ENCODE measurements at places on chromosomes 13 and 19.

DNA sequence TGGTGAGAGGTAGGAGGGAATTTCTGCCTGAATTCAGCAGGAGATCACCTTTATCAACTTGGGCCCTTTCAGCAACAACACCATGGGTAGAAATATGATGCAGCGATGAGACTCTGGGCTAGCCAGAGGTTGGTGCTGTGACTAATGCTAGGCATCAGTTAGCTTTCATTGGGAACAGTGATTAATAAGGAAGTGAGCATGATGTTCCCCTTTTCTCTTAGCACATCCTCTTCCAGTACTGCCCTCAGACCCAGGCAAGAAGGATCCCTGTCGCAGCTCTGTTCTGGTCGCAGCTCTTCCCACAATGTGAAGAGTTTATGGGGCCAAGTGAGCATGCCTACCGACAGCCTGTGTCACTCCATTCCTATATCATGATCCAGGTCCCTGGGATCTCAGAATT lies 100.5 kb downstream of the FLT1 start:
- DNase-seq, result no peak

- no peak for DNase-seq
Measured at GRCh38 chr13:64740493-64740892, 2489.6 kb downstream of the PCDH9 start.

GRCh38 chr13:31909864-31910551 lies 121.6 kb upstream of the FRY start:
- no peak for DNase-seq

GRCh38 chr13:21517576-21517975 lies 58.5 kb upstream of the ZDHHC20 start:
- DNase-seq, result no peak

DNA sequence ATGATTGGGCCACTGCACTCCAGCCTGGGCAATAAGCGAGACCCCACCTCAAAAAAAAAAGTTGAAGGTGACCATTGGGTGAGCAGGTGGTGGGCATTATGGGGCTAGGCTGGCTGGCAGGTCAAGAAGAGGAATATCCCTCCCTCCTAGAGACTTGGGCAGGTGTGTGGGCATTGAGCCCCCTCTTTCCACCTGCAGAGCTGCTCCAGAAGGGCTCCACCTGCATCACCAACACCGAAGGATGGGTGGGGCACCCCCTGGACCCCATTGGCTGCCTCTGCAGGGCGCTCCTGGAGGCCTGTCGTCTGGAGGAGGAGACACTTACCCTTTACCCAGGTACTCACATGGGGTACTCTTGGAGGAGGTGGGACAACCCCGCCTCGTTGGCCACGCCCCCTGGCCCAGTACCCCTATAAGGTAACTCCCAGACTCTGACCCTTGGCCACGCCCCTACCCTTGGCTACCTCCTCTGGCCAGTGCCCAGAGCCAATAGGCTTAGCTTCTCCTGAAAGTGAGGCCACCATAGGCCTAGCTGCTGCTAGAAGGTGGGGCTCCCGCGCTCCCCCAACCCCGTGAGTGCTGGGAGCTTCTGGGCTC lies 21.9 kb downstream of the ZSWIM4 start:
- DNase-seq, result peak; percentile 70

DNA sequence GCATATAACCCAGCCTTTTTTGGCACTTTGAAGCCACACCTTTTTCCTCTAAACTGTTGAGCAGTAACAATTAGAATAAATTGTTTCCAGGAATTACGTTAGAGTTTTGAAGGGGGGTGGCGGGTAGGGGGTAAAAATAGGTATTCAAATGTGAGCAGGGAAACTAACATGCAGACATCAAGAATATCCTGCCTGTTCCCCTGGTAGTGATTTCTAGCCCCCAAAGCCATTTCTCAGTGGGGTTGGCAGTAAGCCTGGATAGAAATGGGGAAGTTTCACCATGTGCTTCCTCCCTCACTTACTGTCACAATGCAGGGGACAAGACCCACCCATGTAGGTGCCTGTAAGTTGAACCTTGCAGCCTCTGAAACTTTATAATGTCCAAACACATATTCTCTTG lies 3.8 kb downstream of the DOCK9 start:
- no peak for DNase-seq

DNA sequence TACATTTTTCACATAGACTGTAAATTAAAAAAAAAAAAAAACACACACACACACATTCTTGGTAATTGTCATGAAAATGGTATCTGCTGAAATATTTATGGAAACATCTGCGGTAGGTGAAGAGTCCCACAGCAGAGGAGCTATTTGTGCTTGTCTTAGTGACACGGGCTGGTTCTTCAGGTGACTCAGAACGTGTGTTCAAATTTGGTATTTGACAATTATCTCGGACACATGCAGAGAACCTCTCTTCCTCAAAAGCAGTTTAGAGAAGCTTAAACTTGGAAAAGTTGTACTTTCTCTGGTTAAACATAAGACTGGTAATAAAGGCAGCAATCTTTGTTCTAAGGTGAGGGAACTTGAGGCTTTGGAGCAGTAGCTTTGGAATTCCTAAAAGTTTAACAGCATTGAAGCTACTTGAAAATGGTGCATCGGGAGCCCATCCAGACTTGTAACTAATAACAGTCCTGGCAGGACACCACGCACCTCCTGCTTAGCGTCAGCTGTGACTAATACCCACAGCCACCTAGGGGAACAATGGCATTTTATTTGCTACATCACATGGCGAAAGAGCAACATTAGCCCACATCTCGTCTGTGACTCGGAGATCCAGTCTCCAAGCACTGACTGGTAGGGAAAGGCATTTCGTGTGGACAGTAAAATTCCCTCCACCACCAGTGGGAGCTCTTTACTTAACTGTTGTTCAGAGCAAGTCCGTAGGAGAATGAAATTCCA lies 1505.1 kb upstream of the SLC10A2 start:
- no peak for DNase-seq

- DNase-seq, result no peak
Measured at GRCh38 chr13:110921695-110922094, 6.8 kb upstream of the ANKRD10 start.

- DNase-seq, result no peak
Measured at GRCh38 chr19:27966390-27966816, 1246.5 kb downstream of the UQCRFS1 start.

DNA sequence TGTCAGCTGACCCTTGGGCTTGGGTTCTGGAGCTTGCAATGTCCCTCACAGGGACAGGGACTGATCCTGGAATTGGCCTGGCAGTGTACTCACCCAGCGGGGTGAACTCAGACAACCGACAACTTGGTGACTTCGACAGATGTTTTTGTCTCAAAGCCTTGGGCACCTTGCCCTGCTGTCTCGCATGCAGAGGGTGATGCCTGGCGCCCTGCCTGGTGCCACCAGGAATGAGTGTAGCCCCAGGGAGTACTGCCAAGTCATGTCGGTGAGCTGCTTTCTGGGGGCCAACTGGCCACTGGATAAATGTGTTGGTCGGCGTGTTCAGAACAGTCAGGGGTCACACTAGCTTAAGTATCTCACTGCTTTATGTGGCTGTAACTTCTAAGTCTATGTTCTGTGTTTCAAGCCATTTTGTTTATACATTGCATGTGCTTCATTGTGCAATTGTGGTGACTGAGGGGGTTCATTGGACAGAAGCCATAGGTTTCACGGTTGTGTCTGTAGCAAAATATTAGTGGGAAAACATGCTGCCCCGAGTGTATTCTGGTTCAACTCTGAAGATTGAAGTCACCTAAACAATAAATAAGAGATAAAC lies 96.3 kb upstream of the TNFSF11 start:
- DNase-seq, result no peak

GRCh38 chr19:7540761-7541474 lies 5.4 kb downstream of the PNPLA6 start:
- DNase-seq, result peak; percentile 73

GRCh38 chr13:44951184-44951583 lies 38.1 kb downstream of the NUFIP1 start:
- no peak for DNase-seq

DNA sequence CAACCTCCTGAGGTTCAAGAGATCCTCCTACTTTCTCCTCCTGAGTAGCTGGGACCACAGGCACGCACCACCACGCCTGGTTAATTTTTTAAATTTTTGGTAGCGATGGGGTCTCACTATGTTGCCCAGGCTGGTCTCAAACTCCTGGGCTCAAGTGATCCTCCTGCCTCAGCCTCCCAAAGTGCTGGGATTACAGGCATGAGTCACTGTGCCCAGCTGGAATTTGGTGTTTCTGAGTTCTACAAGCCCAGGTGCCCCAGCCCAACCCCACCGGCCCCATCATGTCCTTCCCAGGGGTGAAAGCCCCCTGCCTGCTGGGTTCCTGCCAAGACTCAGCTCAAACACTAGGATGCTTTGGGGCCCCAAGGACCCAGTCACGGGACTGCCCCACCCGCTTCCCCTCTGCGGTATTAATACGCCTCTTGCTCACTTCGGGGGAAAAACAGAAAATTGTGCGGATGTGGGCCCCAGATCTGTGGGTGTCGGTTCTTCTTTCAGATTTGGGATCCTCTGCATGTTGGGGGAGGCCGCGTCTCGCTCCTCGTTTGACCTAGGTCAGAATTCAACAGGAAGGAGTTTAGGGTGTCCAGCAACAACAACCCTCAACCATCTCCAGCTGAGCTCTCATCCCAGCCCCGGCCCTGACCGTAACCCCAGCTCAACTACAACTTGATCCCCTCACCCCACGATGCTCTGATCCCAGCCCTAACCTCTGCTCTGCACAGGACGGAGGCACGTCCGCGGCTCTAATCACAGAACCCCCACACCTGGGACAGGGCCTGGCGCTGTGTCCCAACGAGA lies 3.7 kb upstream of the FCER2 start:
- no peak for DNase-seq

GRCh38 chr13:44207476-44207875 lies 166.1 kb upstream of the SERP2 start:
- no peak for DNase-seq

GRCh38 chr13:45950386-45951000 lies 98.9 kb upstream of the SIAH3 start:
- DNase-seq, result no peak

DNA sequence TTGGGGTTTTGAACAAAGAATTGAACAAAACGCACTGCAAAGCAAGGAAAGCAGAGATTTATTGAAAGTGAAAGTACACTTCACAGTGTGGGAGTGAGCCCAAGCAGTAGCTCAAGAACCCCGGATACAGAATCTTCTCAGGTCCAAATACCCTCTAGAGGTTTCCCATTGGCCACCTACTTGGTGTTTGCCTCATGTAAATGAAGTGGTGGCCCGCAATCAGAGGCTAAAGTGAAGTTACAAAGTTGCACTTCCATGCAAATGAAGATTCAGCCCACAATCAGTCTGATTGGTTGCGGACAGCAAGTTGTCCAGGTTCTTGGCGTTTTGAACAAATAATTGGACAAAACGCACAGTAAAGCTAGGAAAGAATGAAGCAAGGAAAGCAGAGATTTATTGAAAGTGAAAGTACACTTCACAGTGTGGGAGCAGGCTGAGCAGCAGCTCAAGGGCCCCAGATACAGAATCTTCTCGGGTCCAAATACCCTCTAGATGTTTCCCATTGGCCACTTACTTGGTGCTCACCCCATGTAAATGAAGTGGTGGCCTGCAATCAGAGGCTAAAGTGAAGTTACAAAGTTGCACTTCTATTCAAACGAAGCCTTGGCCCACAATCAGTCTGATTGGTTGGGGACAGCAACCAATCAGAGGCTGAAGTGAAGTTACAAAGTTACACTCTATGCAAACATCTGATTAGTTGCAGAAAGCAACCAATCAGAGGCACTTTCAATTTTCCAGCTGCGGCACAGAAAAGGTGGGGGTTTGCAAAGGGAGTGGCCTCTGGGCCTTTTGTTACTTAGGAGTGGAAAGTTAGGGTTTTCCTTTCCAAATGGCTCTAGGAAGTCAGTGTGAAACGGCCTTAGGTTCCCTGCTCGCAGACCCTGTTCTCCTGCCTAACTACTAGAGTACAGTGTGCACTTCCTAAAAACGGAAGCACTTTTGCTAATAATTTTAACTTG lies 4.8 kb upstream of the TM9SF2 start:
- DNase-seq, result no peak

- DNase-seq, result no peak
Measured at GRCh38 chr19:36449059-36449670, 30.7 kb upstream of the ZFP82 start.

DNA sequence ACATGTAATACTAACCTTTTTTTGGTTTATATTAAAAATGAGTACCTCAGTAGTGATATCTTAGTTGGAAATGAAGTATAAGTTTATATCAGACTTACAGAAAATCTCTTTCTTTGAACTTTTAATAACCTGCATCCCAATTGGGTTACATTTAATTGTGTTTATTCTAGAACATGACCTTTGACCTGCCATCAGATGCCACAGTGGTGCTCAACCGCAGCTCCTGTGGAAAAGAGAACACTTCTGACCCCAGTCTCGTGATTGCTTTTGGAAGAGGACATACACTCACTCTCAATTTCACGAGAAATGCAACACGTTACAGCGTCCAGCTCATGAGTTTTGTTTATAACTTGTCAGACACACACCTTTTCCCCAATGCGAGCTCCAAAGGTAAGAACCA lies 12.4 kb downstream of the LAMP1 start:
- no peak for DNase-seq

DNA sequence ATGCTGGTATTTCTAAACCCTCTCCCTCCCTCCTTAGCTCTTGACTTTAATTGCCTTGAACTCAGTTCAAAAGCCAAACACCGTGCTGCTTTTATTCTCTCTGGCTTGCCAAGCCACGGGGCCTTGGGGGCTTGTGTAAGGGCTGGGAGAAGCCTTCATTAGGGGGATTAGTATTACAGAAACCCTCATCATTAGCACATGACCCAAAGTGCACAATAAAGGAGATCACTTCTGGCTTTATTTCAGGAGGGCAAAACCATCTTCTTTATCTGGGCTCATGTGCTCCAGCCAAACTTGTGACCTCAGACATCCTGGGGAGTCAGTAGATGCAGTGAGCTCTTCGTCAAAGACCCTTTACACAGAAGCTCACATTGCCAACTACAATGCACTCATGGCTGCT lies at the start of gene DCT:
Gene DCT (minus strand): TSS at position 67 of the 400 bp plus-strand sequence. CDS start 427 bp downstream, outside the sequence.
- DNase-seq, result no peak

DNA sequence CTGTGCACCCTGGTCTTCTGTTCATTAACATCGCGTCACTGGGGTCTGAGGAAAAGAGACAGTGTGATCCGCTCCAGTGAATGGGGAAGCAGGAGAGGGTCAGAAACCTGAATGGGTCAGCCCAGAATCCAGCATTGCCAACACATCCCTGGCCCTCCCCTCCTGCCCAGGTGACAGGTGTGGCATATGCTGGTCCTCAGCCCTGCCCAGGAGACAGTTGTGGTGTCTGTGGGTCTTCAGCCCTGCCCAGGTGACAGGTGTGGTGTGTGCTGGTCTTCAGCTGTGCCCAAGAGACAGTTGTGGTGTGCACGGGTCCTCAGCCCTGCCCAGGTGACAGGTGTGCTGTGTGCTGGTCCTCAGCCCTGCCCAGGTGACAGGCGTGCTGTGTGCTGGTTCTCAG lies 8.0 kb downstream of the TFDP1 start:
- DNase-seq, result peak; percentile 15

- no peak for DNase-seq
Measured at GRCh38 chr13:97015661-97016350, 21.5 kb upstream of the OXGR1 start.

- no peak for DNase-seq
Measured at GRCh38 chr13:42607546-42607945, 33.6 kb downstream of the TNFSF11 start.

DNA sequence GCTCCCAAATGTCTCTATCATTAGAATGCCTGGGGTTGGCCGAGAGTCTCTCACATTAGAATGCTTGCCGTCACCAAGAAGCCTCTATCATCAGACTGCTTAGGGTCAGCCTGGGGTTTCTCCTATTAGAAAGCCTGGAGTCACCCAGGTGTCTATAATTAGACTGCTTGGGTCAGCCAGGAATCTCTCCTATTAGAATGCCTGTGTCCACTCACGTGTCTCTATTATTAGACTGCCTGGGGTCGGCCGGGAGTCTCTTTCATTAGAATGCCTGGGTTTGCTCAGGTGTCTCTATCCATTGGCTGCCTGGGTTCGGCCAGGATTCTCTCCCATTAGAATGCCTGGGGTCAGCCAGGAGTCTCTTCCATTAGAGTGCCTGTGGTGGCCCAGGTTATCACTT lies 1453.1 kb downstream of the UQCRFS1 start:
- DNase-seq, result no peak

Data from RWPE2 (cell line).